ENCODE measurements at places on chromosomes 6 and 20. TPM values are rescaled to one million over a fixed set of nuclear protein-coding genes. Genes with fewer than 3 reads are reported as not detected.

DNA sequence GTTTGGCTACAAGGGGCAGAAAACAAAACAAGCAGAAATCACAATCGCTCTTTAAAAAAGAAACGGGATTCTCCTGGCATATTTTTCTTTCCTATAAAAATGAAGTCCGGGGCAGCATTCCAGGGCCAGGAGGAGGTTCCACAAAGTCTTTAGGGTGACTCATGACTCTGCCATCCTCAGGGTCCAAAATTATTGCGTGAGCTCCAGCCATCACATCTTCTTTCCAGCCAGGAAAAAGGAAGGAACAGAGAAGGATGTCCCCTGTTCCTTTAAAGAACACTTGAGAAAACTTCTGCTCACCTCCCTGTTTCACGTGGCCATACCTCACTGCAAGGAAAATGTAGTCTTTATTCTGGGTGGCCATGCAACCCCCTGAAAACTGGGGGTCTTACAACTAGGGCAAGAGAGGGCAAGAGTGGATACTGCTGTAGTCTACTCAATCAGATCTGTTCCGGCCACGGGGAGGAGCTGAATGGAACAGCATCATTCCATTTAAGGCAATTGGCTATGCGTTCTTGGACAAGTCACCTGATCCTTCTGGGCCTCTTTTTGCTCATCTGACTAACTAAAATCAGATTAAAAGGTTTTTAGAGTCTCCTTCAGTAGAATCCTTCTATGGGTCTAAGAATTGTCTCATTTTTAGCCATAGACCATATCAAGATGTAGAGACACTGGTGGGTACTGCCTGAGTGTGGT is 49.4 kb downstream of the CTCFL start:
- no peak for DNase-seq

DNA sequence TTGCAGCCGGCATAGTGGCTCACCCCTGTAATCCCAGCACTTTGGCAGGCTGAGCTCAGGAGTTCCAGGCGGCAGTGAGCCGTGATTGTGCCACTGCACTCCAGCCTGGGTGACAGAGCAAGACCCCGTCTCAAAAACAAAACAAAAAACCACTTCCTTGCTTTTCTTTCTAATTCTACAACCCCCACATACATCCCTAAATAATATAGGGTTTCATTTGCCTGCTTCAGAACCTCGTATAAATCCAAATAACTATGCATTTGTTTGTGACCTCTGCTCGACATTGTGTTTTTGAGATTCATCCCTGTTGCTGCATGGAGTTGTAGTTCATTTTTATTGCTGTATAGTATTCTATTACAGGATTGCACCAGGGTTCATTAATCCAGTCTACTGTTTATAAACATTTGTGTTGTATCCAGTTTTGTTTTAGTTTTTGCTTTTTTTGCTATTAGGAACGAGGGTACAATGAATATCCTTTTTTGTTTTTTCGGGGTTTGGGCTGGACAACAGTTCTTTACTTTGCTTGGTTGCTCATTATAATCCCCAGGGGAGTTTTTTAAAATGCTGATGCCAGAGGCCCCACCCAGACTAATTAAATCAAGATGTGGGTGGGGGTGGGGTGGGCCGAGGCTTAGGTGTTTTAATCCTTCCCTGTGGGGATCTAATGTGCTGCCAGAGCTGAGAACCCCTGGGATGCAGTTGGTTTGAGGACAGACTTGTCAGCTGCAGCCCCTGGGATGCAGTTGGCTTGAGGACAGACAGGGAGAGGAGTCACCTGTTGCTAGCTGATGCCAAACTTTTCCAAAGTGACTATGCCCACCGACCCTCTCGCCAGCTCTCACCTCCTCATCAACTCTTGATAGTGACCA is 2.4 kb upstream of the SNAI1 start:
- DNase-seq, result no peak

DNA sequence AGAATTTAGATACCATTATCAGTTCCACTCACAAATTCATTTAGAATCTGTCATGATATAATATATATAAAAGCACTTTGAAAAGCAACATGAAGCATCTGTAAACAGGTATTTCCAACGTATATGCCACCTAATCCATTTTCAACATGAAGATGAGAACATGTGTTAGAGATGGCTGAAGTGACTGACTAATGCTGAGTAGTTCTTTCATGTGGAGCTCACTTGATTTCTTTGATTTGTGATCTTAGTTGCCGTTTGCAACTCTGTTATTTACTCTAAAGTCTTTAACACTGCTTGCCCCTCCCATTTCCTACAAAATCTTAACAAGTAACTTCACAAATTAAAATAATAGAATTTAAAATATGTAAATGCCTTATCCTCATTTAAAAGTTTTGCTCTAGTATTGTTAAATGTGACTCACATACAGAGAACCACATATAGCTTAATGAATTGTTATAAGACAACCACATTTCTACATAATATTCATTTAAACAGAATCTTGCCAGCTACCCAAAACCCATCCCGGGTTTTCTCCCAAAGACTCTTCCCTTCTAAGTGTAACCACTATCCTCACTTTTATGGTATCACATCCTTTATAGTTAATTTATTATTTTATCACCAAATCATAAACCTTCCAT is 78.3 kb downstream of the ME1 start:
- DNase-seq, result no peak

DNA sequence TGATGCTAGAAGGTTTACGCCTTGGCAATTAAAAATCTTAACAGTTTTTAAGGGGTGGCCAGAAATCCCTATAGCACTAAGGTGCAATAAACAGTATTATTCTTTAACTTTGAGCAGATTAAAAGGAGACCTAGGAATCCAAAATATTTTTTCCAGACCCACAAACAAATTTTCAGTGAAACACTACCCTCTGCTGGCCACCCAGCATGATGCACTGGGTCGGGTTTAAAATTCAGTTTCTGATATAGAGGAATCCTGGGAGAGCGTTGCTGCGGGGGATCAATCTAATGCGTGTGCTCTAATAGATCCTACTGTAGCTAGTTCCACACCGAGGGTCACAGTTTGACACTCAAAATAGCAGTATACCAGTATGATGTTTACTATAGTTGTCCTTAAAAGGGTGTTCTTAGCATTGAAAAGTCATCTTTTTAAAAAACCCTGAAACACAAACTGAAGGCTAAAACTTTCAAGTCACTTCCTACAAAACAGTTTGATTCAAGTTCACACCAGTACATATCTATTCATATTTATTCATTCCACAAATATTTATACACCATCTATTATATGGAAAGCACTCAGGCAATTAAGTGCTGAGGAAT is 10.2 kb downstream of the UBE3D start:
- DNase-seq, result peak; percentile 55

- no peak for DNase-seq
These were observed 3.8 kb downstream of the PREX1 start for GRCh38 chr20:48823960-48824498.

DNA sequence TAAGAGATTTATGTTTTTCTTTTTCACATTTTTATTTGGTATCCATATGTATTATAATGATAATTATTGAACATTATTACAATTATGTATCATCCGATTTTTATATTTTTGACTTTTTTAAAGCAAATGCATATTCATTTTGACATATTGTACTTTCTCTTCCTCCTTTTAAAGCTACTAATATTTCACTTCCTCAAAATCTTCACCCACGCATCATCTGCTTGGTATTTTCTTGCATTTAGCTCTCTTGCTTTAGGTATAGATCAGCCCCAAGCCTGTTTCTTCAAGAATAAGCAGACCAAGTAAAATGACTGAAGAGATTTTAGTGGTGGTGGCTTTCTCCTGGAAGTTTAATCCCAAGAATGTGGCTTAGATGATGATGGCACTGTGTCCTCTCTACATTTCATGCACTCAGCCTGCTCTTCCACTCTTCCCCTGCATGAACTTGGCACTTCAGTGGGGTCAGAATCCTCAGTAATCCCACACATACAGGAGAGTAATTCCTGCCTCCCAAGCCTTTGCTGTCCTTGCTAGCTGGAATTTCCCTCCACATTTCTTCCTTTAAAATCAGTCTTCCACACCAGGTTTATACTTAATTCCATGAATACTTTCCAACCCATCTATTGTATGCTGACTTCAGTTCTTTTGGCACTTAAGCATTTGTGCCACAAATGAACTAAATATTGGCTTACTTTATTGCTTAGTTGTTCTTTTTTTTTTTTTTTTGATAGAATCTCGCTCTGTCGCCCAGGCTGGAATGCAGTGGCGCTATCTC is 8.2 kb downstream of the NCOA7 start:
- DNase-seq, result no peak

- DNase-seq, result no peak
These were observed 442.2 kb downstream of the RNF144B start for GRCh38 chr6:18829272-18829870.

DNA sequence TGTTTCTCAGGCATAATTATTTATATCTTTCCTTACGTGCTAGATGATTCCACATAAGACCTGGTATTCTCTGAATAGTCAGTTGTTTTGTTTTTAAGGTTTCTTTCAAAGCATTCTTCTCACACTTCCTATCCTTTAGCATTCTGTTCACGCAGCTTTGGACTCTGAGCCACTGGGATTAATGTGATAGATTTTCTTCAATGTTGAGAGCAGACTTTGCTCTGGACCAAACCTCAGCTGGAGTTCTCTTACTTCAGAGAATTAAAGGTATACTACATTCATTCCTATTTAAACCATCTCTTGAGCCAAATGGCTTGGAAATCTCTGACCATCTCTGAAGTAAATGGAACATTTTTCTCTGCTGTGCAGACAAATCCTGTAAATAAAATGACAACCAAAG is 70.7 kb upstream of the TRAF3IP2 start:
- no peak for DNase-seq

DNA sequence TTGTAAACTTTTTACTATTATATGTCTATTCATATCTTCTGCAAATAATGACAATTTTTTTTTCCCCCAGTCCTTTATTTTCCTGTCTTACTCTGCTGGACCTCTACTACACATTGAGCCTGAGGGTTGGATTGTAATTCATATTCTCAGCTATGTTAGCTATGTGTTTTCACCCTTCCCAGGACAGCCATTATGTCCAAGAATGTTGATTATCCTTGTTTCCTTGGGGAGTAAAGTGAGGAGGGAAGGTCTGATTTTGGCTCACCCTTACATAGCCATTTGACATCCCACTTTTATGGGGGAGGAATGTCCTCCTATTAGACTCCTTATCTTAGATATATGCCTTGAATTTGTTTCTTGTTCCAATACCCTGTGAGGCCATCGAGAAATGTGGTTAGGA is 17.6 kb upstream of the TBC1D32 start:
- DNase-seq, result no peak

DNA sequence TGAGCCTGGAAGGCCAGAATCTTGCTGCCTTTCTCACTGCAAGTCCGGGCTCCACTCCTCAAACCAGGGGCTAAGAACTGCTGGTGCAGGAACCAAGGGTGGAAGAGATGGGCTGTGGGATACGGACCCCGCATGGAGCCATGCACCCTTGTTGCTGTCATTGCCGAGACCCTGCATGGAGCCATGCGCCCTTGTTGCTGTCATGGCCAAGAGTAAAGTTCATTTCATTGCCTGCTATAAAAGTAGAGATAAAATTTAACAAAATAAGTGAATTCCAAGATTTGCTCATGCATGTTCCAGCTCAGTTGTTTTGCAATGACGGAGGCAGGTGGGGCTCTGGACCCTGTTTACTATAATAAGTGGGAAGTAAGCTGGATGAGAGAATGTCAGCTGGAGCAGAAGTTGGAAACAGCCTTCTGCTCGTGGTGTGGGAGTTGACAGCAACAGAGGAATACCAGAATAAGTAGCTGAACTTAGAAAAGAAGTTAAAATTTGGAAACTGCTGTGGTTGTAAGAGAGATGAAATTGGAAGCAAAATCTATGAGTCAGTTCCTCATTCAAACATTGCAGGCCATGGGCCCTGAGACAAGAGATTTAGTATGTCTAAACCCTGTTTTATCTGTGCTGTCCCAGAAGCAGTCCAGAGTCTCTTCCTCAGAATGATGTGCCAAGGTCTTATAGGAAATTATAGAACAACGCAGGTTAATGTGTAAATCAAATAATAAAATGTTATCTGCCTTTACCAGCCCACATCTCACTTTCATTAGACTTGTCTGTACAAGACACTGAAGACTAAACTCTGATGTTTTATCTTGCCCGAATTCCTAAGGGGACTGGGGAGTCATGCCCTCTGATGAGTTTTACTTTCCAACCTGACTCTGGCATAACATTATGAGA is 15.8 kb upstream of the THBS2 start:
- peak; percentile 78 for DNase-seq

DNA sequence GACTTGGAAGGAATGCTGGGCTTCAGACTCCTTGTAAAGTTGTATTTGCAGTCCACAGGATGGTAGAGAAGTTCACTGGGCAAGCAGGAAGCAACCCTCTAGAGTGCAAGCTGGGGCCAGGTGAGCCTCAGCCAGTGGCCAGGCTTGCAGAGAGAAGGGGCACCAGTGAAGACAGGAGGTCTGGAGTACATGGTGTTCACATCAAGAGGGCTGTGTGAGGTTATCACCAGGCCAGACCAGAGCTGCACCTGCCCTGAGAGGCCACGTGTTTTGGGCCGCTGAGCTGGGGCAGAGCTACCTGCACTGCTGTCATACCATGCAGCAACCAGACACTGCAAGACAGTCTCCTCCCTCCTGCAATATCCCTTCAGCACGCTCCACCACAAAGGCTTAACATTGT is 79.0 kb downstream of the SH3BGRL2 start:
- DNase-seq, result no peak

GRCh38 chr6:32558426-32559057 is 28.5 kb upstream of the HLA-DRB5 start:
- no peak for DNase-seq

- no peak for DNase-seq
These were observed 6.4 kb downstream of the HINT3 start for GRCh38 chr6:125962900-125963497.

- no peak for DNase-seq
These were observed 26.8 kb upstream of the SLC9A8 start for GRCh38 chr20:49785852-49786175.

- no peak for DNase-seq
These were observed 27.7 kb downstream of the RIPOR2 start for GRCh38 chr6:24907919-24908649.

- DNase-seq, result no peak
These were observed 3.2 kb upstream of the MCCD1 start for GRCh38 chr6:31525553-31525931.

- DNase-seq, result peak; percentile 85
These were observed 1.3 kb upstream of the SDCBP2 start for GRCh38 chr20:1330075-1330830.

DNA sequence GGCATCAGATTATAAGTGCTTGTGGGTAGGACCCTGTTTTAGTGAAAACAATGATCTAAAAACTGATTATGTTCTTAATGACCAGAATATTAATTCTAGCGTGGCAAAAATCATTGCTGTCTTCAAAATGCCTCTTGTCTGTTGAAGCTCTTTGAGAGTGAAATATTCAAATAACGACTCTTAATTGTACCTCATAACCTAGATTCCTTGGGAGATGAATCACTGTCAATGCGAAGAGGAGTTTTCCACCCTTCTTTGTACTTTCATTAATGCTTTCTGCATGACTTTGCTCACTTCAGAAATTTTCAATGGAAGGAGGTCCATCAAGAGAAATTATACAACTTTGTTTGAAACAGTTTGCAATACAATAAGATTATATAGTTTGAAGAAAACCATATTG is 71.5 kb downstream of the CRYBG1 start:
- no peak for DNase-seq

GRCh38 chr6:28910901-28911690 is 12.7 kb downstream of the TRIM27 start:
- no peak for DNase-seq

GRCh38 chr6:162099685-162100084 is 627.9 kb downstream of the PRKN start:
- DNase-seq, result no peak

GRCh38 chr6:166687879-166688205 is 60.8 kb upstream of the RPS6KA2 start:
- no peak for DNase-seq

PNPLA1 gene
- not detected for total RNA-seq

C20orf173 gene
- total RNA-seq, result not detected

PREP gene
- total RNA-seq, result 26.8 TPM

GRM1 gene
- total RNA-seq, result 0.09 TPM

CASS4 gene
- total RNA-seq, result 0.79 TPM

CDH26 gene
- 1.2 TPM for total RNA-seq

Measured in right cardiac atrium (tissue), 5 donors.